Activated CD8-positive, alpha-beta memory T cell treated with anti-CD3 and anti-CD28 coated beads, Interleukin-2, amount 50 U/mL, for 4 hours (primary cell): ENCODE measurements at places on chromosomes 7 and 10.

DNA sequence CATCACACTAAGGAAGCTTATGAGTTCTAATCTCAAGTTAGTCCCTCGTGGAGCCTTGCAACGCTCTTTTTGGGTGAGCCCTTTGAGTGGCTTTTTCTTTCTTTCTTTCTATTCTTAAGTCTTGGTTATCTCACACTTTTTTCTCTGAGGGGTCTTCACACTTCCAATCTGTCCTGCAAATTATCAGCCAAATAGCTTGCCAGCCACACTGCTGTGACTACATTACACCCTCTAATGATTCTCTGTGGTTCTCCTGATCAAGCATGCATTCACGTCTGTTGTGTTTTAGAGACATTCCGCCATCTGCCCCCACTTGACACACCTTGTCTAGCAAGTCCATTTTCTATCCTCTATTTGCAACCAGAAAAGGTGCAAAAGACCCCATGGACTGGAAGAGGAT is 340.2 kb downstream of the THSD7A start:
- DNase-seq, result no peak

- DNase-seq, result no peak
Measured at GRCh38 chr7:69868921-69869320, 270.6 kb downstream of the AUTS2 start.

DNA sequence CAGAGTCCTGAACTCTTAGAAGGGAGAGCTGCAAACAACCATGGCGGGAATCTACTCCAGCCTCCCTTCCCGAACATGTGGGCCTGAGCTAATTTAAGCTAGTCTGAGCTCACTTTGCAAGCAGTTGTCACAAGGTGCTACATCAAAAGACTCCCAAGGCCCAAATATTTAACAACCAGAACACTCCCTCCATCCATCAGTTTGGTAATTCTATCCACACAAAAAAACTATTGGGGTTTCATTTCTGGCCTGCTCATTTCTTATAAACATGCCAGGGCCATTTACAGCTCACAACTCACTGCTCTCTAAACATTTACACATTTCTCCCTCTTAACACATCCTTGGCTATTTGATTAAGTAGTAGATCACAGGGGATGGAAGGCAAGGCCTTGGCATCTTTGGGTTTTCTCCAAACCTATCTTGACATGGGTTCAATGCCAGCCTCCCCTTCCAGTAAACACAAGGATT is 263.4 kb downstream of the KCNMA1 start:
- no peak for DNase-seq

DNA sequence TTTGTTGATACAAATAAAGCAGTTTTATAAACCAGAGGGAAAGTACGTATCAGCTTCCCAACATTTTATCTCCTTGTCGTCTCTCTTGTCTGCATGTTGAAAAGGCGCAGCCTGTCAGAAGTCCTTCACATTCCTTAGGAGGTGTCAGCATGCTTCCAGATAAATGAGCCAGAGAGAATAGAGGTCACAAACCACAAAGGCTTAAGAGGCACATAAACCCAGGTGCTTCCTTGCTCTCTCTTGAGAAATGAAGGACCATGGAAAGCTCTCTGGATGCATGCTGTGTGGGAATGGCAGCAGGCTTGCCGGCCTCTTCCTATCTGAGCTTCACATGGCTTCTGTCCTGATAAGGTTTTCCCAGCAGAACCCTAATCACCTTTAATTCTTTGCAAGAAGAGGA is 448.5 kb downstream of the XPNPEP1 start:
- DNase-seq, result no peak

DNA sequence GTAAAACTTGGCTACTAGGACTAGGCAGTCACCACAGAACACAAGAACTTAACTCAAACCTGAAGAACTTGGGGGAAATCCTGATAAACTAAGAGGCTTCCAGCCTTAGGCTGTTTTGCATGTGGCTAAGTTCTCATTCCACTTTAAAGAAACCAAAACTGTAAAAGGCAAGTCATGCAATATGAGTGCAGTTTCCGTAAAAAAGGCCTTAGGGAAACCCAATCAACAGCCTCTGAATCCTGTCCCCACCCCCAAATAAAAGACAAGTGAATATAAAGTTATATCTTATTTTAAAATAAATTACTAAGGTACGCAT is 95.1 kb downstream of the USP6NL start:
- DNase-seq, result no peak

DNA sequence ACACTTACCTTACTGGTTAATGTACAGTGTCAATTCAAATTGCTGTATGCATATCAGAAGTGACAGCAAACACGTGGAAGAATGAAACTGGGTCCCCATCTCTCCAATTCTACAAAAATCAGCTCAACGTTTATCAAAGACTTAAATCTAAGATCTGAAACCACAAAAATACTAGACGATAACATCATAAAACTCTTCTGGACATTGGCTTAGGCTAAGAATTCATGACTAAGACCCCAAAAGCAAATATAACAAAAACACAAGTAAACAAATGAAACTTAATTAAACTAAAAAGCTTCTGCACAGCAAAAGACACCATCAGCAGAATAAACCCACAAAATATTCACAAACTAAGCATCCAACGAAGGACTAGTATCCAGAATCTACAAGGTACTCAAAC is 35.9 kb upstream of the PFKP start:
- DNase-seq, result no peak

GRCh38 chr7:24945899-24946298 is 34.1 kb downstream of the OSBPL3 start:
- no peak for DNase-seq

- no peak for DNase-seq
Measured at GRCh38 chr7:138460176-138460648, at the start of gene TRIM24. TRIM24 (plus strand) TSS chr7:138460259; CDS start chr7:138460549, 290 bp downstream.

DNA sequence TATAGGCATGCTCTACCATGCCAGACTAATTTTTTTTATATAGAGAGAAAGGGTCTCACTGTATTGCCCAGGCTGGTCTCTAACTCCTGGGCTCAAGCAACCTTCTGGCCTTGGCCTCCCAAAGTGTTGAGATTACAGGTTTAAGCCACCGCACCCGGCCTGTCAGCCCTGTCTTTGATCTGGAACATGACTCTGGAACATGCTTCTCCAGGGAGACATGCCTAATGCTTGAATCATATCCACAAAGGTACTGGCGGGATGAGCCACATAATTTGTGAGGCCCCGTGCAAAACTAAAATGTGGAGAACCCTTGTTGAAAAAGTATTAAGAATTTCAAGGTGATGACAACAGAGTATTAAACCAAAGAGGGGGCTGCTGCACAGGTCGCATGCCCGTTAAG is 282.8 kb downstream of the ARHGAP12 start:
- no peak for DNase-seq

DNA sequence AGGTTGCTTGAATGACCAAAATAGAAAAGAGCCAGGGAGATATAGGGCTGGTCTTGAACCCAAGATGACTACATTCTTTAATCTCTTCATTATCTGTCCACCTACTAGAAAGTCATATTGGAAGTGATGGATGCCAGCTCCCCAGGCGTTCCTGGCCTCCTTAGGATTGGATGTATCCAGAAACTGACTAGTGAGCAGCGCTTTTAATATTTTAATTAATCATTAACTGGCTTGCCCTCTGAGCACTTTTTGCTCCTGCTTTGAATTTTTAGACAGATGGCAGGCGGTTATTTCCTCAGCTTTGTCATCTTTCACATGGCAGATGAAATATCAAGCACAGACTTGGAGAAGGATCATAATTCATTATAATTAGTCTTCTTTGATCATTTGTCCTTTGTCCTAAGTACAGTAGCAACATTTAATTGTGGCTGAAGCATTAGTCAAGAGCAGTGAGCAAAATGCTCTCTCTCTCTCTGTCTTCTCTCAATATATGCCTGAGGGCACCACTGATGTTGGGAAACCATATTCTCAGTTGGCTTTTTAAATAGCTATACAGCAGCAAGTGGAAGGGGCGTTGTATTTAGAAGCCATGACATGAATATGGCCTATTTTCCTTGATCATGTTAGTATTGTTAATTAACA is 588.0 kb downstream of the NRG3 start:
- no peak for DNase-seq

- no peak for DNase-seq
Measured at GRCh38 chr7:4189131-4189570, 492.9 kb upstream of the FOXK1 start.

DNA sequence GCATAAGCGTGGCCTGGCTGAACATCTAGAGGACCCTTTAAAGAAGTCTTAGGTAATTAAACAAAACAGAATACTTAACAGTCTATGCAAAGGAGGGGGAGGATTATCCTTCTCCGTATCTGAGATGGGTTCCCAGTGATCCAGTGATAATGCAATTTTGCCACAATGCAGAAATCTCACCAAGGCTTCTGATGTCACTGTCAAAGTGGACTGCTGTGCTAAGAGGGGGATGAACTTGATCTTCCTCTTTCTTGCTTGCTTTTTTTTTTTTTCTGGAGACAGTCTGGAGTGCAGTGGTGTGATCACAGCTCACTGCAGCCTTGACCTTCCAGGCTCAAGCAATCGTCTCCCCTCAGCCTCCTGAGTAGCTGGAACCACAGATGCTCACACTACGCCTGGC is 30.8 kb downstream of the GATA3 start:
- no peak for DNase-seq

GRCh38 chr7:78435355-78435754 is 636.8 kb downstream of the PHTF2 start:
- DNase-seq, result no peak

DNA sequence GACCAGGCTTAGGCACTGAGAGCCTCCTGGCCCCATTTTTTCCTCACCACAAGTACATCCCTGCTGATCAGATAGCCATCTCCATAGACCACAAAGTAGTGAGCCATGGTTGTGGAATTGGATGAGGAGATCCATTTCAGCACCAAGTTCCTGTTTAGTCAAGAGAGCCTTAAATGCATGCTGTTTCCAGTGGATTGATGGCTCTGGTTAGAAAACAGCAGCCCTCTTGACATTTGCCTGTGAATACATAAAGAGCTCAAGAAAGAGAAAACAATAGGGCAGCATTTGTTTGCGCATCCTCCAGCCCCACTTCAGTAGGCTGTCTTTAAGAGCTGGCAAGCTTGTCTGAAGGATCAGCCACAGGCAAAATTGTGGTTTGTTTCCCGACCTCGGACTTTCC is 251.2 kb downstream of the POU6F2 start:
- DNase-seq, result no peak
